ENCODE measurements at places on chromosomes 1 and 21. TPM values are rescaled to one million over a fixed set of nuclear protein-coding genes. Genes with fewer than 3 reads are reported as not detected.

The TTC22 gene
- total RNA-seq = 6.6 TPM

The HEYL gene
- 19.6 TPM for total RNA-seq

The TAS1R1 gene
- 0.51 TPM for total RNA-seq

The SWT1 gene
- total RNA-seq = 4.0 TPM

The DCDC2B gene
- total RNA-seq = 10.0 TPM

The ATF3 gene
- total RNA-seq = 15.9 TPM

The NBPF8 gene
- 8.4 TPM for total RNA-seq

DNA sequence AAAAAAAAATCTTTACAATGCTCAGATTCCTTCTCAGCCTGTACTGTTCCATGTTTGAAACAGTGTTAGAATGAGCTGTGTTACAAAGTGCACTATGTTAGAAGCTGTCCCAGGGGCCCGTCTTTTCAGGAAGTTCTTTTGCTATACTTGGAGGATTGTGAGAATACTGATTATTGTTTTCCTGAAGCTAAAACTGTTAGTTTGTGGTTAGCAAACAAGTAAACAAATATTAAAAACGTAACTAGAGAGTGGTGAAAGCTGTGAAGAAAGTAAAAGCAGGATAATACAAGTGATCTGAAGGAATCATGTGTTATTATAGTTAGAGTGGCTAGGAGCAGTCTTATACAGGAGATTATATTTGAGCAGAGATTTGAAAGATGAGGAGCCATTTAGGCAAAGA is 35.6 kb downstream of the CAMSAP2 start:
- no peak for DNase-seq

DNA sequence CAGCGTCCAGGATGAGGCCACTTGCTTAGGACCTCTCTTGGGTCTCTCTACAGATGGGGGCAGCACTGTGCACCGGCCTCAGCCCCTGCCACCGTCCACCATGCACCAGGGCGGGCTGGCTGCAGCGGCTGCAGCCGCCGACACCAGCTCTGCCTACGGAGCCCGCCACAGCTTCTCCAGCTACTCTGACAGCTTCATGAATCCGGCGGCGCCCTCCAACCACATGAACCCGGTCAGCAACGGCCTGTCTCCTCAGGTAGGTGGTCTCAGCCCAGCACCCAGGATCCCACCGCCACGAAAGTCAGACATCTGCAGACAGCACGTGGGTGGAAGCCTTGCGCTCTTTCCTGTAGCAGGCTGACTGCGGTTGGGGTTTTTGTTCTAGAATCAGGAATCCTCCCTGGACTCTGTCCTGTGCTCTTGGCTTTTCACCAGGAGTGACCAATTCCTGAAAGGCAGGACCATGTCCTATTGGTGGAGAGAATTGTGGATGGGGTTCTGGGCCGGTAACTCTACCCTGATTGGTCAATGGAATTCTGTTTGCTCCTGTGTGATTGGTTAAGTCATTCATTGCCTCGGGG is 72.5 kb downstream of the PAX7 start:
- DNase-seq = no peak

- DNase-seq = no peak
Observed at GRCh38 chr1:175890958-175891357, 147.6 kb upstream of the TNR start.

- peak; percentile 11 for DNase-seq
Observed at GRCh38 chr1:37133276-37134145, 99.2 kb upstream of the GRIK3 start.

GRCh38 chr1:8643542-8644536 is 173.6 kb downstream of the RERE start:
- DNase-seq = no peak

GRCh38 chr1:116477429-116477828 is 93.4 kb downstream of the CD58 start:
- no peak for DNase-seq

DNA sequence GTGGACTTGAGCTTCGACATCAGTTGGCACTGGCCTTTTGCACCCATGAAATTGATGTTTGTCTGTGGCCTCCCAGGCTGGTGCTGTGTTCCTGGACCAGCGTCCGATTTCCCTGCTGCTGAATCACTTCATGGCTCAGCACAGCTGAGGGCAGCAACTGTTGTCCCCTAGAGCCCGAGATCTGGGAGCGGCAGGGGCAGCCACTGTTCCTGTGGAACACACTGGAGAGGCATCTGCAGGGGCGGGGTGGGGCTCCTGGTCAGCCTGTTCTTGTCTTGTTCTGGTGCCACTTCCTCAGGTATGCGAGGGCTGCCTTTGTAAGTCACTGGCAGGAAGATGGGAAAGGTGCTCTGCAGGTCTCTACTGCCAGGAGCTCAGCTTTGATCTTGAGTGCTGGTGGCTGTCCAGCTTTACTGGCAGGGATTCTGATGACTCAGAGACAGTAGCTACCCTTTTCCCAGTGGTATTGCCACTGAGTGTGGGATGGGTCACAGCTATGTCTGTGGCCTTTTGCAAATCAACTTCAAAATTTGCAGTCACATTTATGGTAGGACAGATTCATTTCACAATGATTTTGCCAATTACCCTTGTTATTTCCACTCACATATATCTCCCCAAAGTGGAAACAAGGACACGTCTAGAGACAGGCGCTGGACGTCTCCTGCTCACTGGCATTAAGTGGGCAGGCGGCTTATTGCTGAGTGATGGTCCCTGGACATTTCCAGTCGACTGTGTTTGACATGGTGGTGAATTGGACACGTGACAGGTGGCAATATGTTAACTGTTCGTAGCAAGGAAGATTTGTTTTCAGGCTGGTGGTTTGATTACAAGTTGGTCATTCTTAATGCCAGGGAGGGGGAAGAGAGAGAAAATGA is 15.3 kb downstream of the AGPAT3 start:
- no peak for DNase-seq

DNA sequence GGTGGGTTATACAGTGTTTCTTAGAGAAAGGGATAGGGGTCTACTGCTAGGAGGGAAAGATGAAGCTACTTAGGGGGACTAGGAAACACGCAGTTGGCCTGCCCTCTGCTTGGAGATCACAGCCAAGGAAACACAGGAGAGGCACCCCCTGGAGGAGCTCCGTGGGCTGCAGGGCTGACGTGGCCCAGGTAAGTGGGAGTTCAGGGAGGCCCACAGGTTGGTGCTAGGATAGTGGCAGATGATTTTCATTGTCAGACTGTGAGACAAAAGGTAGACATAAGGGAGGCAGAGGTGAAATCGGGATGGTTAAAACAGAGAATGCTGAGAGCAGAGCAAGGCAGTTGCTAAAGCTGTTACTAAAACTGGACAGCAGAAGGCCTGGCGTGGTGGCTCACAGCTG is 463.0 kb downstream of the DSCAM start:
- no peak for DNase-seq

- DNase-seq = peak; percentile 84
Observed at GRCh38 chr1:14142397-14143100, 442.6 kb downstream of the PRDM2 start.

GRCh38 chr1:223401873-223402789 is 8.9 kb downstream of the CCDC185 start:
- DNase-seq = no peak

DNA sequence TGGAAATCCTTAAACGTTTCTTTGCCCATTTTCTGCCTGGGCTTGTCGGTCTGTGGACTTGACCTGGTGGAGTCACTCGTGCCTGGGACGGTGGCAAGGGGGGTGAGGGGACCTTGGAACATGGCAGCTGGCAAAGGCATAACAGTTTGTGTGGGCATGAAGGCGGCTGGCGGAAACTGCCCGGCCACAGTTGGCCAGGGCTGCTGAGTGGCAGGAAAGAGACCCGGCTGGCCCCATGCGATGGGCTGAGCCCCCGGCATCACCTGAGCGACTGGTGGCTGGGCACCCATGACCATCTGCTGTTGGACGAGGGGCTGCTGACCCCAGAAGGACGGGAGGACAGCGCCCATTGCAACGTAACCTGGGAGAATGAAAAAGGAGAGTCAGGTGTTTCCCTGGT is 49.3 kb upstream of the C8B start:
- DNase-seq = no peak

DNA sequence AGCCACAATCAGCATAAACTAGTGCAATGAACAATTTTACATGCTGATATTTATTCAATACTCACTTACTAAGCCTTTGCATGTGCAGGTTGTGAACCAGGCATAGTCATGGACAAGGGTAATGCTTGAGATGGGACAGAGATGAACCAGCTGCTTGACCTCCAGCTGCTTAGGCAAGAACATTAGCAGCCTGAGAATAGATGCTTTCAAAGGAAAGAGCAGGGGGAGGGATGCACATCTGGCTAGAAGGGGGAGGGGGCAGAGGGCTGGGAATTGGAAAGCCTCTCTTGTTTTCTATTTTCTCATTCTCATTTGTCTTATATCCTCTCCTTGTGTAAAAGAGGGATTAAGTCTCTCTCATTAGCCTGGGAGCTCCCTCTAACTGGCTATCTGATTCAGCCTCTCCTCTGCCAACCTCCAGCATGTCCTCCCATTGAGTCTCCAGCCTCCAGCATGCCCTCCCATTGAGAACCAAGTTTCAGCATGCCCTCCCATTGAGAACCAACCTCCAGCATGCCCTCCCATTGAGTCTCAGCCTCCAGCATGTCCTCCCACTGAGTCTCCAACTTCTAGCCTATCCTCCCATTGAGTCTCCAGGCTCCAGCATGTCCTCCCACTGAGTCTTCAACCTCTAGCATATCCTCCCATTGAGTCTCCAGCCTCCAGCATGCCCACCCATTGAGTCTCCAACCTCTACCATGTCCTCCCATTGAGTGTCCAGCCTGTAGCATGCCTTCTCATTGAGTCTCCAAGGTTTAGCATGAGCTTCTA is 38.4 kb upstream of the TRABD2B start:
- DNase-seq = peak; percentile 49
